Fibroblast of lung (primary cell): ENCODE measurements at places on chromosomes 1 and 21. TPM values are rescaled to one million over a fixed set of nuclear protein-coding genes. Genes with fewer than 3 reads are reported as not detected.

Gene CTH
- 2.6 and 4.9 TPM in 2 replicates for polyA plus RNA-seq

Gene SLC26A9
- not detected in 2 replicates for polyA plus RNA-seq

Gene HMCN1
- polyA plus RNA-seq: 5.6 and 21.0 TPM in 2 replicates

Gene SRGAP2B
- polyA plus RNA-seq: 24.8 and 27.4 TPM in 2 replicates

Gene DCST1
- not detected in 2 replicates for polyA plus RNA-seq

Gene GPR61
- 0.01 TPM in 1 of 2 replicates, not detected in the other for polyA plus RNA-seq

Gene ADORA3
- not detected in 2 replicates for polyA plus RNA-seq

Gene PAPPA2
- 0.24 and 0.28 TPM in 2 replicates for polyA plus RNA-seq

Gene PLEKHN1
- 0.41 and 0.44 TPM in 2 replicates for polyA plus RNA-seq

Gene RPE65
- polyA plus RNA-seq: not detected in 2 replicates

GRCh38 chr1:187689129-187689528, 860.4 kb downstream of the PLA2G4A start:
- no peaks in the 10 kb centered on the region for H3K36me3 ChIP-seq
- no peaks in the 10 kb centered on the region for H3K27me3 ChIP-seq
- H3K4me3 ChIP-seq: no peak overlapping the region

- H3K27me3 ChIP-seq: no peaks in the 10 kb centered on the region
- no peaks in the 10 kb centered on the region for H3K4me1 ChIP-seq
- H3K4me3 ChIP-seq: no peak overlapping the region
Measured at GRCh38 chr1:182126272-182126800, 64.8 kb upstream of the ZNF648 start.

DNA sequence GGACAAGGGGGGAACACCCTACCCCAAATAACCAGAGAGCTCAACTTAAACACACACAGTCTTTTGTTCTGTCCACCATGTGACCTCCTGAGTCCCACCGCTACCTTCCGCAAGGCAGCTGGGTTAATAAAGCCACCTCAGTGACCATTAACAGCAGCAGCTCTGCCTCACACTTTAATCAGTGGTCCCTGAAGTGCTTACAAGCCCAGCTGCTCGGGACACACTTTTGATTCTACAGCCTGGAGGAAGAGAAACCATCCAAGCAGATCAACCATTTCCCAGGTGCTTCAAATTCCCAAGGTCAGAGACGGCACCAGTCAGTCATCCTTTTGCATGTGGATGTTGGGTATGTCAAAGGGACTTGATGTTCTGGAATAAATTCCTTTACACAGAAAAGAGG, 70.1 kb downstream of the KCNJ15 start:
- no peaks in the 10 kb centered on the region for H3K27me3 ChIP-seq
- no peaks in the 10 kb centered on the region for H3K36me3 ChIP-seq
- no peak overlapping the region for H3K27ac ChIP-seq
- DNase-seq: no peak
- H3K4me1 ChIP-seq: peaks cover 3% of the 10 kb centered on the region

GRCh38 chr1:237146241-237146640, 104.3 kb downstream of the RYR2 start:
- H3K27ac ChIP-seq: no peak overlapping the region
- no peaks in the 10 kb centered on the region for H3K4me1 ChIP-seq
- no peaks in the 10 kb centered on the region for H3K36me3 ChIP-seq
- H3K4me3 ChIP-seq: no peak overlapping the region
- no peaks in the 10 kb centered on the region for H3K27me3 ChIP-seq

- H3K36me3 ChIP-seq: peaks cover 3% of the 10 kb centered on the region
- H3K27me3 ChIP-seq: no peaks in the 10 kb centered on the region
- H3K4me1 ChIP-seq: no peaks in the 10 kb centered on the region
- DNase-seq: peak; percentile 25
Measured at GRCh38 chr1:204972426-204972825, 70.6 kb upstream of the CNTN2 start.

DNA sequence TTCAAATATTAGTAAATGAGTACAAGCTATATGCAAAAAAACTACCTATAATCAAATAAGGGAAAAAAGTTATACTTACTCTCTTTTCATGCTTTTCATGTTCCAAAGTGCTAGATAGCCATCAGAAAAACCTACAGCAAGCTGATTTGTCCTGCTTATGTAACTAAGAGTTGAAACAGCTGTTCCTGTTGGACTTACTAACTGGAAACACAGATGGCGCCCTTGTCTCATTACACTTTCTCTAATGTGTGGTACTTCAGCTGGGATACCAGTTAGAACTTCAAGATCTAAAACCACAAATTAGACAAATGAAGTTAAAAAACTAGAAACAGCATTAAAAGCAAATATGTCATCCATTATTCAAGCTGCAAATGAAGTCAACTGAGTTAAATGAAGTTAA, 24.3 kb downstream of the AHCTF1 start:
- no peaks in the 10 kb centered on the region for H3K4me1 ChIP-seq
- H3K4me3 ChIP-seq: no peak overlapping the region
- H3K27ac ChIP-seq: no peak overlapping the region
- no peaks in the 10 kb centered on the region for H3K27me3 ChIP-seq
- H3K36me3 ChIP-seq: peaks cover 5% of the 10 kb centered on the region

DNA sequence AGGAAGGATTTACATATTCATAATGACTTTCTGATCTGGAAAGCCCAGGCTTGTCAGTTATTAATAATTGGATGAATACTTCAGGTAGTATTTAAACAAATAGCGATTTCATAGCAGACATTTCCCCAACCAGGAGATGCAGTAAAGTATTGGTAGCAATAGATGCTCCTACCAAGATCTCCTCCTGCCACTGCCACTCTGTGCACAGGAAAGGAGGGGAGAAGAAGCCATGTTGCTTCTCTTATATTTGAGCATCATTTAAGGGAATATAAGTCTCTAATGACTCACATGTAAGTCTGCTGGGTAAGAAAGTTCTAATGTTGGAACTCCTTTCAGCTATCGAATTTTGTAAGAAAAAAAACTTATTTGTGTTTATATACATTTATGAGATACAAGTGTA, 420 bp upstream of the IFI16 start:
- H3K4me1 ChIP-seq: peaks cover 10% of the 10 kb centered on the region
- peak overlapping the region; percentile 94 for H3K27ac ChIP-seq
- no peaks in the 10 kb centered on the region for H3K27me3 ChIP-seq
- no peaks in the 10 kb centered on the region for H3K36me3 ChIP-seq
- DNase-seq: no peak
- no peak overlapping the region for H3K4me3 ChIP-seq

- no peaks in the 10 kb centered on the region for H3K36me3 ChIP-seq
- H3K4me1 ChIP-seq: no peaks in the 10 kb centered on the region
- H3K4me3 ChIP-seq: no peak overlapping the region
- H3K27me3 ChIP-seq: no peaks in the 10 kb centered on the region
- H3K27ac ChIP-seq: no peak overlapping the region
Measured at GRCh38 chr1:199044191-199044590, 405.4 kb downstream of the PTPRC start.

DNA sequence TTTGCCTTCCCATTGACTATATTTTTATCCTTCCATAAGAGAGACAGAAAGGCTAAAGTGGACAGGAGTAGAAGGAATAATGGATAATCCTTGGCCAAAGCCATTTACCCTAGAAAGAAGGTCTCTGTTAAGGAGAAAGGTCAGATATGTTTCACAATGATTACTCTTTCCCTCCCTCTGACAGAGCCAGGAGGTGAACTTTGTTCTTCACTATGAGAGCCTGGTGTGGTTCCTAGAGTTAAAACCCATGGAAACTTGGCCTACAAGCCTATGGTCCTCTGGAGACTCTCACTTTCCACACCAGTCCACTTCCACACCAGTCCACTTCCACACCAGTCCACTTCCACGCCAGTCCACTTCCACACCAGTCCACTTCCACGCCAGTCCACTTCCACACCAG, 479.9 kb upstream of the ZP4 start:
- no peak overlapping the region for H3K27ac ChIP-seq
- no peaks in the 10 kb centered on the region for H3K4me1 ChIP-seq
- H3K36me3 ChIP-seq: no peaks in the 10 kb centered on the region
- H3K27me3 ChIP-seq: no peaks in the 10 kb centered on the region
- no peak for DNase-seq
- H3K4me3 ChIP-seq: no peak overlapping the region

DNA sequence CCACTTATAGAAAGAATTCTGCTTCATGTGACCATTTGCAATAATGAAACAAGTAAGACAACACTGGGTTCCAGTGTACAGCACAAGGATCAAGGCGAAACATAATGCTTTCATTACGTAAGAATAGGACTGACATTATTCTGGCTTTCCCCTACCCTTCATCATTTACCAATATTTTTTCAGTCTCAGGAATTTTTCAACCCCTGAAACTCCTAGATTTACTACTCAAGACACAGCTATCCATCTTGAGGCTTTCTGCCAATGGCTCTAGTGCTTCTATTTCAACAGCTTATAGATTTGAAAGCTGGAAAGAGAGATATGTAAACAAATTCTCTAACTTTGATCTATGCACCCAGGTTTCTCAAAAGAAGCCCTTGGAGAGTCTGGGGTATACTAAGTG, 48.4 kb downstream of the WLS start:
- peaks cover 1% of the 10 kb centered on the region for H3K36me3 ChIP-seq
- H3K27ac ChIP-seq: no peak overlapping the region
- no peak overlapping the region for H3K4me3 ChIP-seq
- no peaks in the 10 kb centered on the region for H3K27me3 ChIP-seq

DNA sequence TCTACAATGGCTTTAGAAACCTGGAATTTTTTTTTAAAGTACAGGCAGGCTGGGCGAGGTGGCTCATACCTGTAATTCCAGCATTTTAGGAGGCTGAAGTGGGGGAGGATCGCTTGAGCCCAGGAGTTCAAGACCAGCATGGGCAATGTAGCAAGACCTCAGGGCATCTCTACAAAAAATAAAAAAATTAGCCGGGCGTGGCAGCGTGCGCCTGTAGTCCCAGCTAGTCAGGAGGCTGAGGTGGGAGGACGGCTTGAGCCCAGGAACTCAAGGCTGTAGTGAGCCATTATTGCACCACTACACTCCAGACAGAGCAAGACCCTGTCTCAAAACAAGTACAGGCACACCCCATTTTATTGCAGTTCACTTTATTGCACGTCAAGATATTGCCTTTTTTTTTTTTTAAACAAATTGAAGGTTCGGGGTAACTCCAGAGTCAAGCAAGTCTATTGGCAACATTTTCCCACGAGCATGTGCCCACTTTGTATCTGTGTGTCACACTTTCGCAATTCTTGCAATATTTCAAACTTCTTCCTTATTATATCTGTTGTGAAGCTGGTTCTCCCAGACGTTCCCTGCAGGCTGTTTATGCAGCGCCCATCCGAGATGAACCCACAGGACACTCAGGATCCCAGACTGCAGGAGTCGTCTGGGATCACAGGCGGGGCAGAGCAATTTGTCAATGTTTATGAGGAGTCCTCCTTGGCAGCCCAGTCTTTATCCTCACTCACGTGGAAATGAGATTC, 4.7 kb downstream of the HES2 start:
- H3K27me3 ChIP-seq: peaks cover 36% of the 10 kb centered on the region
- no peak for DNase-seq
- no peak overlapping the region for H3K27ac ChIP-seq
- no peak overlapping the region for H3K4me3 ChIP-seq

DNA sequence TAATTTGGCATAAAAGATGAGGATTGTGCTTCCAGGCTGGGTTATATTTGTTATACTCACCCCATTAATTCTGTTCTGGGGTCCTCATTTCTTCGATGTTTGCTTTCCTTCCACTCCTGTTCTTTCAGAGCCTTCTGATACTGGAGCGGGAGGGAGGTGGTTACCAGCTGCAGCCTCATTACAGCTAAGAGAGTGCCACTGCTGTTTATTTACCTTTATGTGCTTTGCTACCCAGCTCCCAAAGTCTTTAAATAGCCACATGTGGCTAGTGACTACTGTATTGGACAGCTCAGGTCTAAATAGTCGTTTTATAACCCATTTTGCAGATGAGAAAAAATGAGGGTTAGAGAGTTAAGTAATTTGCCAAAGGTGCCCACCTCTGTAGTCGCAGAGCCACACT, 25.1 kb downstream of the PLEKHM2 start:
- DNase-seq: no peak
- no peak overlapping the region for H3K4me3 ChIP-seq
- no peaks in the 10 kb centered on the region for H3K27me3 ChIP-seq
- no peak overlapping the region for H3K27ac ChIP-seq
- H3K4me1 ChIP-seq: peaks cover 4% of the 10 kb centered on the region
- H3K36me3 ChIP-seq: peaks cover 2% of the 10 kb centered on the region

- H3K27ac ChIP-seq: no peak overlapping the region
- no peaks in the 10 kb centered on the region for H3K4me1 ChIP-seq
- no peak for DNase-seq
- H3K27me3 ChIP-seq: no peaks in the 10 kb centered on the region
Measured at GRCh38 chr1:2972011-2972878, 49.0 kb upstream of the ACTRT2 start.

GRCh38 chr21:44310628-44311507, 11.0 kb downstream of the PFKL start:
- no peak overlapping the region for H3K4me3 ChIP-seq
- H3K27me3 ChIP-seq: no peaks in the 10 kb centered on the region
- peaks cover 12% of the 10 kb centered on the region for H3K36me3 ChIP-seq
- H3K4me1 ChIP-seq: no peaks in the 10 kb centered on the region
- no peak overlapping the region for H3K27ac ChIP-seq

- DNase-seq: peak; percentile 71
- H3K36me3 ChIP-seq: no peaks in the 10 kb centered on the region
- no peaks in the 10 kb centered on the region for H3K4me1 ChIP-seq
- H3K27ac ChIP-seq: no peak overlapping the region
- H3K27me3 ChIP-seq: no peaks in the 10 kb centered on the region
Measured at GRCh38 chr1:232793944-232794343, 11.3 kb upstream of the MAP10 start.

GRCh38 chr1:196115646-196116045, 492.6 kb downstream of the KCNT2 start:
- peak; percentile 91 for DNase-seq
- H3K4me3 ChIP-seq: no peak overlapping the region
- H3K27ac ChIP-seq: no peak overlapping the region
- no peaks in the 10 kb centered on the region for H3K27me3 ChIP-seq

DNA sequence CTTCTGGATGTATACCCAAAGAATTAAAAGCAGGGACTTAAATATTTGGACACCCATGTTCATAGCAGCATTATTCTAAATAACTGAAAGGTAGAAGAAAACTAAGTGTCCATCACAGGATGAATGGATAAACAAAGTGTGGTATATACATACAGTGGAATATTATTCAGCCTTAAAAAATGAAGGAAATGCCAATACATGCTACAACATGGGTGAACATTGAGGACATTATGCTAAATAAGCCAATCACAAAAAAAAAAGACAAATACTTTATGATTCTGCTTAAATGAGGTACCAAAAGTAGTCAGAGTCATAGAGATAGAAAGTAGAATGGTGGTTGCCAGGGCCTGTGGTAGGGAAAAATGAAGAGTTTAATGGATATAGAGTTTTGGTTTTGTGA, 14.1 kb downstream of the EEIG2 start:
- DNase-seq: no peak
- no peaks in the 10 kb centered on the region for H3K27me3 ChIP-seq
- no peak overlapping the region for H3K27ac ChIP-seq

GRCh38 chr1:158819461-158820443, 11.4 kb upstream of the MNDA start:
- H3K4me1 ChIP-seq: no peaks in the 10 kb centered on the region
- no peaks in the 10 kb centered on the region for H3K36me3 ChIP-seq
- no peak overlapping the region for H3K27ac ChIP-seq
- H3K27me3 ChIP-seq: no peaks in the 10 kb centered on the region
- H3K4me3 ChIP-seq: no peak overlapping the region

DNA sequence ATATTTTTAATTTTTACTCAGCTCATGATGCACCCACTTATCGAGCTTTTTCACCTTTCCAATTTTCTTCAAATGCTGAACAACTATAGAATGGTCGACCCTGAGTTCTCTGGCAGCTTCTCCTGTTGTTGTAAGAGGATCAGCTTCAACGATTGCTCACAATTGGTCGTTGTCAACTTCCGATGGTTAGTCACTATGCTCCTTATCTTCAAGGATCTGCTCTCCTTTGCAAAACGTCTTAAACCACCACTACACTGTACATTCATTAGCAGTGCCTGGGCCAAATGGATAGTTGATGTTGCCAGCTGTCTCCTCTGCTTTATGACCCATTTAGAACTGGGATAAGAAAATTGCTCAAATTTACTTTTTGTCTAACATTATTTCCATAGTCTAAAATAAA, 385.9 kb upstream of the LYPLAL1 start:
- H3K27me3 ChIP-seq: no peaks in the 10 kb centered on the region
- H3K27ac ChIP-seq: no peak overlapping the region
- no peak overlapping the region for H3K4me3 ChIP-seq
